ENCODE measurements at places on chromosomes 3 and 15.

- DNase-seq: no peak
These were observed 645.9 kb downstream of the OTOL1 start for GRCh38 chr3:162142511-162142910.

- DNase-seq: no peak
These were observed 89.7 kb upstream of the FGF12 start for GRCh38 chr3:192817053-192817452.

- no peak for DNase-seq
These were observed 5.3 kb downstream of the ARL6IP5 start for GRCh38 chr3:69090021-69090420.

DNA sequence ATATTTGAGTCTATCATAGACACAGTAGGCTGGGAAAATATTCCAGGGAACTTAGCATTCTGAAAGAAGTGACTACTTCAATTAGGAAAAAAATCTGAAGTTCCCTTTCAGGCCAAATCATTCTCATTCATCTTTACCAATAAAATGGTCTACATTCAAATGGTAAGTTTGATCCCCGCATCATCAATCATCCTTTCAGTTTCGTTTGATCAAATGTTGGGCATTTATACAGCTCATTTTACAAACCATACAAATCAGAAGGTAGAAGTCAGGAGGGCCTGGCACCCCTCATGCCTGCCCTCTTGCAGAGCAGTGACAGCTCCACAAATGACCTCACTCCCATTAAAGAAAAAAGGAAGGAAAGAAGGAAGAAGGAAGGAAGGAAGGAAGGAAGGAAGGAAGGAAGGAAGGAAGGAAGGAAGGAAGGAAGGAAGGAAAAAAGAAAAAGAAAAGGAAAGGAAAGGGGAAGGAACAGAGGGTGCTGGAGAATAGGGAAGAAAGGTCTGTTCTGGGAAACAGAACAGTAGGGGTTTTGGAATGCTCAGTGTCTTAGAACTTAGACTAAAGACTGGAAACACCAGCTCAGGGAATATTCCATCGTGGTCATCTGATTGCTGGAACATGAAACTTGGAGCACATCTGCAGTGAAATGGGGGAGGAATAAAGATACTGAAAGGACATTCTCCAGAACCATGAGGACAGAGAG is 86.1 kb downstream of the XXYLT1 start:
- DNase-seq: no peak

DNA sequence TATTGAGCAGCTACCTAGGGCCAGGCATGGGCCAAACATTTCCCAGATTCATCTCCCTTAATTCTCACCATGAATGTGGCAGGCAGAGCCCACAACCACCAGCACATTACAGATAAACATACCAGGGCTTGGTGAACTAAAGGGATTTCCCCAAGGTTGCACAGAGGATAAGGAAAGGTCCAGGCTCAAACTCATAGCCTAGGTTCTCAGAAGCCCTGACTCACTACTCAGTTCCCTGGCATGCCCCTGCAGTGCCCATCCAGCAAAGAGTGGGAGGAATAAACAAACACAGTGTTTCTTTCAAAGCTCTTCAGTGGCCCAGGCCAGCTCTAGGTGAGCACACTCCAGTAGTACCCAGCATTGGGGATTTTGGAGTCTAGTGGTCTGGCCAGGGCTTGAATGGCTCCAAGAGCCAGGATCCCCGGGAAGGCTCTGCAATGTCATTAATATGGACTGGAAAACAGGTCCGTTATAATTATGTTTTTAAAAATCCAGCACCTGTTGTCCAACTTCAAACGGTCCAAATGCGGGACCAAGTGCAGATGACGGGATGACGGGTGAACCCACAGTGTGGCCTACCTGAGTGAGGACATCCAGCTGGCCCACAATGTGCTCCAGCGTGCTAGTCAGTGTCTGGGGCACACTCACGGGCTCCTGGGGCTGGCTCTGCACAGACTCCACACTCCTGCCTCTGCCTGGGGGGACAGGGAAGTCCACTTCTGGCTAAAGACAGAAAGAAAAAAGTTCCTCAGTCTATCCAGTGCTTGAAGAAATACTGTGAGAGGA is 39.8 kb upstream of the DUSP7 start:
- DNase-seq: no peak

GRCh38 chr3:88038566-88038965 is 20.2 kb downstream of the CGGBP1 start:
- no peak for DNase-seq

- DNase-seq: no peak
These were observed 20.3 kb upstream of the CSPG4 start for GRCh38 chr15:75732809-75733451.

- DNase-seq: no peak
These were observed 310.2 kb downstream of the TBC1D5 start for GRCh38 chr3:17432236-17432635.

DNA sequence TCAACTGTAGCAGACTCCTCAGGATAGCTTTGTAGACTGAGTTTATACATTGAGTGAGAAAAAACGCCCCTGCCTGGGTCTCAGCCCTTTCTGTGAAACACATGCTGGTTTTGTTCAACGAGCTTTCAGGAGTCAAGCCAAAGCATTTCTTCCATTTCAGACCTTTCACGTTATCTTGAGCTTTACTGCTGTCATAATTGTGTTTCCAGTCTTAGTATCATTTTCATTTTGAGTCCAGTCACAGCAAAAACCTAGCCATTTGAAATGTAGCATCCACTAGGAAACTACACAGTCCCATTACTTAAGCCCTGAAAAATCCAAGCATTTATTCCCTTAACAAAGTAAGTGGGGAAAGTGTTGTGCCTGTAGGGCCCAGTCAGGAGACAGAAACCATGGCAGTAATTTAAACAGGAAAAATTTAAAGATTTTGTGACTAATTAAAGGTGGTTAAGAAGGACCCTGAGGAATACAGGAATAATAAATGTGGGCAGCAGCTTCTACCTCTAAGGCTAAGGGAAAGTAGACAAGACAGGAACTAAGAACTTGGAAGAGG is 110.1 kb upstream of the ABHD17C start:
- DNase-seq: no peak

DNA sequence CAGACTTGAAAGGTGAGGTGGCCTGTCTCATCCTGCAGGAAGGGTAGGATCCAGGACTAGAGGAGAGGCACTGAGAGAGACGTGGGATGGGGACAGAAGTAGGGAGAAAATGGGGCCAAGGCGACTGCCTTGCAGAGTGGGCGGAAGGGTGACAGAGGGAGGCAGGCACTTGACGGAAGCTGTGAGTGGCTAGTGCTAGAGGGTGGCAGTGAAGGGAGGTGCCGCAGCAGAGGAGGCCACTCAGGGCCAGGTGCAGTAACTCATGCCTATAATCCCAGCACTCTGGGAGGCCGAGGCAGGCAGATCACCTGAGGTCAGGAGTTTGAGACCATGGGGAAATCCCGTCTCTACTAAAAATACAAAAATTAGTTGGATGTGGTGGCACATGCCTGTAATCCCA is 7.3 kb downstream of the CCDC33 start:
- no peak for DNase-seq

DNA sequence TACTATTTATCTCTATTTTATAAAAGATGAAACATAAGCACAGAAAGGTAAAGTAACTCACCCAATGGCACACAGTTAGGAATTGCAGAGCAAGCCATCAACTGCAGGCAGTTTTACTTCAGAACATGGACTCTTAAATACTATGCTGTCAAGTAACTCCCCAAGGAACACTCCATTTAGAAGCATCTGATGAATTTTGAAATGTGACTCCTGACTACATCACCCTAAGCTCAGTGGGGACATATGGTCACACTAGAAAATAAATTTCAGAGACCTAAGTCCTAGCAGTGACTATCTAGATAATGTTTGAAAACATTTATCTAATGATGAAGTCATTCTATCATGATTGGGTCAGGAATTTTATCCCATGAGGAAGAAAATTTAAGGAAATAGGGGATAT is 272.8 kb upstream of the ARRDC4 start:
- no peak for DNase-seq

DNA sequence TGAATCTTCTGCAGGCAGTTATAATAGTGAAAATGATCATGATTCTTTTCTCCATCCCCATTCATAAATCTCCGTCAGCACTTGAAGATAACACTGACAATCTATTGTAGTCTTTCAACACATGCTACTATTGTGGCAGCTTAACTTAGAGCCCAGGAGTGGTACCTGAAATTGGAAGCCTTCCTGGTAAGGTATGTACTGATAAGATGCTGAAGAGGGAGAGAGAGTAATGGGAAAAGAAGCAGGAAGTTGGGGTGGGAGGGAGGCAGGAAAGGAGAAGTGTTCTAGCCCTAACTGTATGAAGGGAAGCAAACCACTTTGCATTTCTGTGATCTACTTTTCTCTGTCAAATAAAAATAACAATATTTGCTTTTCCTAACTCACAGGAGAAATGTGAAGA is 197.4 kb upstream of the RORA start:
- no peak for DNase-seq

DNA sequence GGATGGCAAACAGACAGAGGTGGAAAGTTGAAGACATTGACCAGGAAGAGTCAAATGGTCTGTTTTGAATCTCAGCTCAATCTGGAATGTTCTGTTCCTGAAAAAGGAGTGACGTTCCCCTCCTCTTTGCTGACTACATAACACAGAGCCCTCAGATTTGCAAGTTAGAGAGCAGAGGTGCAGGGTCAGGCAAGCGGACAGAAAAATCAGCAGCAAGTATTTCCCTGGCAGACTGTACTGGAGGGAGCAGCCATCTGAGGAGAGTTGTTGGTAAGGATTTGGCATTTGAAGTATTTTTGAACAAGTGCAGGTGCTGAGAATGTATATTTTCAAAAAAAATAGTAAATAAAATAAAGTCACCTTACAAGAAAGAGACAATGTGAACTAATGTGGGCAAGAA is 17.6 kb downstream of the ZNF80 start:
- DNase-seq: no peak

- no peak for DNase-seq
These were observed 105.4 kb downstream of the LINGO1 start for GRCh38 chr15:77527164-77527778.
